ENCODE measurements at places on chromosomes 13 and 19.

- DNase-seq: no peak
Observed at GRCh38 chr13:35208587-35208986, 266.5 kb downstream of the NBEA start.

GRCh38 chr19:14006766-14007562 is 844 bp upstream of the RFX1 start:
- DNase-seq: no peak

- no peak for DNase-seq
Observed at GRCh38 chr13:109576331-109576813, 210.0 kb downstream of the IRS2 start.

GRCh38 chr19:44813070-44813840 is 4.4 kb downstream of the BCAM start:
- no peak for DNase-seq

GRCh38 chr13:29160862-29161261 is 340.7 kb downstream of the MTUS2 start:
- peak; percentile 84 for DNase-seq

DNA sequence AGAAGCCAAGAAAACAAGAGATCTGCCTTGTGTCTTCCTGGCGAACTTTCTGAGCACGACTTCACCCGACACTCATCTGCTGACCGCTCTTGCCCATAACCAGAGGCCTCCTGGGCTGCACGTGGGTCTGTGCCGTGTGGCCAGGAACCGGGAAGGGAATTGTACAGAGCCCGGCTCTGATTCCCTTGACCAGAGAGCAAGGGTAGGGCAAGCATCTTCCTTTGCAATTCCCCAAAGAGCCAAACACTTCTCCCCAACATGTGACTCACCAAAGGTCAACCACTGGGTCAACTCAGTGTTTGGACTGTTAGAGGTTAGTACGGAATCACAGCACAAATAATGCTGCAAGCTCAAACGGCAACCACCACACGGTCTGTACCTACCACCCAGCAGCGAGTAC is 48.9 kb downstream of the KLF2 start:
- no peak for DNase-seq

DNA sequence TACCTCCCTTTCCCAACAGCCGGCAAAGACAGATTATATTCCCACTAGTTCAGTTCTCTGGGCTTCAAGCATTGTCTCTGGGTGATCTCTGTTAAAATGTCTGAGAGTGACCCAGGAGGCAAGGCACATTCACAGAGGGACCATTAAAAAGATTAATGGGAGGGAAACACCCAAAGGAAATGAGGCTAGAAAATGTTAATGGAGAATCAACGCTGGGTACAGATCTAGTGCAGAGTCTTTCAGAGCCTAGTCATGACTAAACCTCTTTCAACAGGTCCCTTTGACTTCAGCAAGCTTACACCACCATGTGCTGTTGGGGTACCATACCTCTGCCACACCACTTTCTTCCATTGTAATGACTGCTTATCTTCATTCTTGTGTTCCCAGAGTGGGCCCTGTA is 358.6 kb downstream of the DCT start:
- no peak for DNase-seq

GRCh38 chr13:44879452-44880058 is 109.7 kb downstream of the NUFIP1 start:
- DNase-seq: peak; percentile 27

- DNase-seq: no peak
Observed at GRCh38 chr19:4199699-4200293, 17.3 kb downstream of the ANKRD24 start.

DNA sequence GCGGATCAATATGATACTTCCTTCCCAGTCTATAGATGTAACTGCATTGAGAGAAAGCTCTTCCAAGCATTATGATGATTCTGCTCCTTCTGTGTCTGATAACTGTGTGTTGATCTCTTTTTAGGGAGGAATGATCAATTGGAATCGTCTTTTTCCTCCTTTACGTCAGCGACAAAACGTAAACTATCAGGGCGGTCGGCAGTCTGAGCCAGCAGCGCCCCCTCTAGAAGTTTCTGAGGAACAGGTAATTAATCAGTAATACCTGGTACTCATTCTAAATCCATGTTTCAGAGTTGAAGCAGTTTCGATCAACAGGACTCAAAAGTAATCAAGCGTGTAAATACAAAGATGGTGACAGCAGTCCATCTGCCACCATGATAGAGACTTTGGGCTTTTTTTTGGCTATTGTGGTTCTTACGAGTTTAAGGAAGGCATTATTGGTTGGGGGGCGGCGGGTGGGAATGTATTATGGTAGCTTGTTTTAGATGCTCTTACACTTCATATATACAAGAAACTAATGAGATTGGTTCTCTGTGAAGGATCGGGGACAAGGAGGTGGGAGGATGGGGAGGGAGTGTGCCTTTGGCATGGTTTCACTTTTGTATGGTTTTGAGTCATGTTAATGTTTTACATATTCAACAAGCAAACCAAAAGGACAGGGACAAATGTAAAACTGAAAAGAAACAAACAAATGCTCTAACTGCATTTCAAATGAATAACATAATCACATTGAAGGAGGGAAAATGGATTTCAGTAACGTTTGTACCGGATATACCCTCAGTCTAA is 60.7 kb upstream of the GPR183 start:
- no peak for DNase-seq

GRCh38 chr13:99620806-99621205 is 119.5 kb downstream of the TM9SF2 start:
- no peak for DNase-seq

DNA sequence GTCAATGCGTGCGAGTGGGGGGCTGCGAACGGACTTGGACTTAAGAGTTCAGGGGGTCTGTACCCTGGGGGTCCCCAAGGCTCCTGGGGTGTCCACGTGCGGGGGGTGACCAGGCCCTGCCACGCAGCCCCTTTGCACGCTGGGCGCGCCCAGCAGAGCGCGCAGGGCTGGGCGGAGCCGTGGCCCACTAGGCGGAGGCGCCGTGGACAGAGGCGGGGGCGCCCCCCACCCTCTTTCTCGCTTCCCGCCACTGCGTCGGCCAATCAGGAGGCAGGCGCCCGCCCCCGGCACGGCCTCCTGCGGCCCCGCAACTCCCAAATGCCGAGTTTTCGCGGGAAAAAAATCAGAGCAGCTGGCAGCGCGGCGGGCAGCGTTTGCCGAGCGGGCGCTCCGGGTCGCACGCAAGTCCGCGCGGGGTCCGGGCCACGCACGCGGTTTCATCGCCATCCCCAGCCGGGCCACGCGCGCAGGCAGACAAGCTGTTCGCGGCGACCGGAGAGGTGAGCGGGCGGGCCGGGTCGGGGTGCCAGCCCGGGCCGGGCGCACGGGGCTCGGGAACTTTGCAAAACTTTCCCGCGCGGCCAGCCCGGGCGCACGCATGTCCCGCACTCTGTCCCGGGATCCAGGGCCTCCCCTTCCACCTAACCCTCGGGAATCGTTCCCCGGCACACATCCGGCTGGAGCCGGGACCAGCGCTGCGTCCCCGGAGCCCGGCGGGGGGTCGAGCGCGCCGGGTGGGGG is at the start of gene UHRF1:
Gene UHRF1, plus strand, starts transcription at position 346 of the 741 bp plus-strand sequence. CDS start 1,385 bp downstream, outside the sequence.
- DNase-seq: peak; percentile 77

GRCh38 chr13:53206455-53206854 is 177.8 kb downstream of the OLFM4 start:
- no peak for DNase-seq

DNA sequence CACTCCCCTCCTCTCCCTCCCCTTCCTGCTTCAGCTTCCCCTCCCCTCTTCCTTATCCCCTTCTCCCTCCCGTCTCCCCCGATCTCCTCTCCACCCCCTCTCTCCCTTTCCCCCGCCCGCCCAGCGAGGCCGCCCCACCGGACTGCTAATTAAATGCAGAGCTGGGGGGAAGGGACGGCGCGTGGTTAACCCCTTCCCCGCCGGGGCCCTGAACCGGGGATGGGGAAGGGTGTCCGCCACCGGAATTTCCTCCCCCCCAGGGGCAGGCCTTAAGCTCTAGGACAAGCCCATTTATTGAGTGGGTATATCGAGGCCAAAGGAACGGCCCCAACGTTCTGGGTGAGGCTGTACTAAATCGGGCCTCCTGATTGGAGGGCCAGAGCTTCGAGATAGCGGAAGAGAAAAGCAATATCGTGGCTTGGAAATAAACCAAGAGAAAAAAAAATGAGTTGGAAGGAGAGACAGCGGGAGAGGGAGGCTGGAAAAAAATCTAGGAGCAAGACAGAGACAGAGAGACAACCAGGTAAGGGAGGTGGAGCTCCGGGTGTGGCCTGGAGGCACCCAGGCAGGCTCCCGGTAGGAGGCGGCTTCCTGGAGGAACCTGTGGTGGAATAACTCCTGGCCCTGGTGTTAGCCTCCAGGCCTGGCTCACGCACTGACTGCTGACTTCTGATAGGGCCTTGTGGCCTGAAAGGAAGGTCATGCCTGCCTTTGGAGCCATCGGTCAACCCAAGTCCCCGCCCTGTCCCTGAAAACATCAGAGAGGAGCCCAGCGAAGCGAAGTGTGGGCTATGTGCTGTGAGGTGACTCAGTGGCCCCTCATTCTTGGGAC is 11.6 kb upstream of the JUND start:
- DNase-seq: peak; percentile 91

All from MV-4-11 (cell line).